NCI-H187 (cell line): ENCODE measurements at places on chromosomes 2 and 18.

DNA sequence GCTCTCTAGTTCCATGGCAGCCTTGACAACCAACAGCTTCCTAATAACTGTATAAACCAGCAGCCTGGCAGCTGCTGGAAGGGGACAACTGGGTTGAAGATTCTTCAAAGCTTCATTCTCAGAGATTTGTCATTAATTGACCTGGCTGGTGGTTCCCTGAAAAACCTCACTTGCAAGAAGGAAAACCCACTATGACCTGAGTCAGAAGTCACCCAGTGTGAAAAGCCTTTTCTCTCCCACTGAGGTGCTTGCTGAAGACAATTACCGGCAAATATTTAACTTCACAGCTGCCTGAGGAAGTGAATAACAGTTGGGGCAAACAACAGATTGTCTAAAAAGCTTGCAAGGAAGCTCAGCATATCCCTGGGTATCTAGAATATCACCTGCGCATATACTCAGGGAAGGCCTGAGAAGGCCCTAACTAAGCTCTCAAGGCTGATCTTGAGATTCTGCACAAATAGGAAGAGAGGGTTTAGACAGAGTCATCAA lies 49.9 kb downstream of the CRACDL start:
- DNase-seq = no peak

DNA sequence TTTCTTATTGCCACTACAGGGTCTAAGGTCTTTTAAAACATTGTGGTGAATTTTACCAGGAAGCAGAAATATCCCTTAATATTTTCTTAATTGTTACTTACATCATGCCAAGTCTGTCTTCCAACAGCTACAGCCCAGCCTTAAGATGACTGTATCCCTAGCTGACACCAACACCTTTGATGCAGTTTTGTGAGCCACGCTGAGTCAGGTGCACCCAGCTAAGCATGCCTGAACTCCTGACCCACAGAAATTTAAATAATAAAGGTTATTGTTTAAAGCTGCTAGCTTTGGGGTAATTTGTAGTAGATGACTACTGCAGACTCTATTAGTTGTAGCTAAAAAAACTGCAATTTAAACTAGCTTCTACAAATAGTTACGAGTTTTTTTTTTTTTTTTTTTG lies 1757.9 kb upstream of the LRRTM1 start:
- no peak for DNase-seq

DNA sequence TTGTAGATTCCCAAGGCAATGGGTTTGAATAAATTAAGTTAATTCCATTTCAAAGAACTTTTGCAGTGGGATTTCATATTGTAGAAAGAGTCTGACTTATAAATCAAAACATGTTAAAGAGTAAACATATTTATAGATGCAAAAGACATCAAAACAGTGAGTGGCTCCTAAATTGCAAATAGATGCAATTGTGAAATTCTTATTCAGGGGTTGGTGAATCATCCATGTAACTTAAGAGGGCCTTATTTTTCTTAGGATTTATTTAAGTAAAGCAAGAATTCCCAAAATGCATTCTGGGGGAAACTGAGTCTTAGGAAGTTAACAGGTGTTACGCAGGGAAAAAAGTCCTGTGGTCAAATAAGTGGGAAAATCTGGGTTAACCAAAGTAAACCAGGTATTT lies 11.3 kb downstream of the TANC1 start:
- no peak for DNase-seq

DNA sequence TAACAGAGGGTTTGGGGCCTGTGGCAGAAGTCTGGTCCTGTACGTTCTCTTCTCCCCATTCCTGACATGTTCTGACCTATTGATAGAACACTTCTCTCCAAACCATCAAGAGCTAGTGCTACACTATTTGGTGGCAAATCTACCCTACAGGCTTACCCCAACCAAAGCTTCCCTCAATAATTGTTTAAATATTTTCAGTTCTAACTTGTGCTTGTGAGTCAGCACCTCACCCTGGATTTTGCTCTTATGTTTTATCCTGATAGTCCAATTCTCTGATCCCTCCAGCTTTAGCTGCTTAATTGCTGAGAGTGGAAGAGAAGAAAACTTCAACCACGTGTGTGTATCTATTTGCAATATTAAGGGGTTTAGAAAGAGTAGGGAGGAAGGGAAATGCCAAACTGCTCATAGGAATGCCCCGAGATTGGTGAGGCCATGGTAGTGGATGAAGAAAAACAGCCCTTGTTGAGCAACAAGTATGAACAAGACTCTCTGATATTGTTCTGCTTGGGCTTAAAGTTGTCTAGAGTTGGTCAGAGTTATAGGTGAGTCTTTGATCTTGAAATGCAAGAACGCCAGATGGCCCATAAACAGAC lies 67.8 kb upstream of the PARD3B start:
- no peak for DNase-seq

DNA sequence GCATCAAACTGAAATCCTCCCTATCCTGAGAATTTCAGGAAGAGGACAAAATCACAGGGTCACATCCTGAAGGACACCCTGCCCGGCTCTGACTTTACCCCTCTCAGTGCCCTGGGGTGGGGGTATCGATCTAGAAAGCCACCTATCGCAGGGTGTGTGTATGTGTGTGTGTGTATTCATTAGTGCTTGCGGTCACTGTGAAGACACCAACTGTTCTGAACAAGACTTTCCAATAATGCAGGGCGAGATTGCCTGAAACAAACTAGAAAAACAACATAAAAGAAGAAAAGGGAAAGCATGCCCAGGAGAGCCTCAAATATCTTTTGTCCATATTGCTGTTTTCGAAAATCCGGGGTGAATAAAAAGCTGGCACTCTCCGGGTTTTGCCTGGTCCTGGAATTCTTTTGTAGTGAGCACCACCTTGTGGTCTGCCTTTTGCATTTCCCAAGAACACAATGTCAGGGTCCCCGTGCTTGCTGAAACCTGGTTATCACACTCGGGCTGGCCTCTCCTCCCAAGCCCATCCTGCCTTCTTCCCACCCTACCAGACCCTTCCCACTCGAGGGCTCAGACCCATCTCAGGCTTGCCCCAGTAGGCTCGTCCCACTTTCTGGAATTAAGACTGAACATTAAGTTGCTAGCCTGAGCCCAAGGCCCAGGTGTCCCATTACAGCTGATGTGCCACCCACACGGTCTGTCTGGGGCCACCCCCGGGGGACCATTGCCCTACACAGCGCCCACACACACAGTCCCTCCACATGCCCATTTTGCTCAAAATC lies 25.0 kb upstream of the COPS8 start:
- DNase-seq = no peak

GRCh38 chr2:240796543-240797499 lies 23.2 kb downstream of the KIF1A start:
- DNase-seq = no peak

- no peak for DNase-seq
Observed at GRCh38 chr2:238974501-238975166, 126.7 kb downstream of the TWIST2 start.

DNA sequence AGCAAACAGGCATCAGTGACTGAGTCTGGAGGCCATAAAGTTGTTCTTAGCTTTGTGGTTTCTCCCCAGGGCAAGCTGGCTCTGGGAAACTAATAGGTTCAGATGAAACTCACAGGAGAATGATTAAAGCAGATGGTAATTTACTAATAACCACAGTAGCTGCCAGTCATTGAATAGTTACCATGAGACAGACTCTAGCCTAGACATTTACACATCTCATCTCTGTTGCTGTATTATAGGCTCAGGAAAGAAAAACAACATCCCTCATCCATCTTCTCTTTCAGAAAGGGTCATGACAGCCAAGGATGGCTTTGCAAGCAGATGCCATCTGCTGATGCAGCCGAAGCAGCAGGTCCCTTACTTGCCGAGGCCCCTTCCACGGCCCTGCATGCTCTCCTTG lies 314.0 kb upstream of the ID2 start:
- DNase-seq = no peak

DNA sequence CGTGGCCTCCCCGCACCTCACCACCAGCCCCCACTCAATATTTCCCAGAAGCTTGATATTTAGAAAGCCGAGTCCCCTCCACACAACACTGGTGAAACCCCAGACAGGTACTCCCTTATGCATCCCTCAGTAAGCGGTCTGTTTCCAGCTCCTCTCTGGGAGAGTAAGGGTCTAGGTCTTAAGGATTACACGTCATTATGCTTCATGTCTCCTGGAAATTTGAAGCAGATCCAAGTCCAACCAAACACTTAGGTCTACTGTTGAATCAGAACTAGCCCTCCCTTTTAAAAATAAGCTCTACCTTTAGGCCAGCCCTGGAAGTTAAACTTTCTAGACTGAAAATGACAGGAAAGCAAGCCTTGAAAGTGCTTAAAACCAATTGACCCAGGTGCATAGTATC lies 1.5 kb upstream of the OST4 start:
- DNase-seq = no peak

- DNase-seq = no peak
Observed at GRCh38 chr2:220452561-220452960, 825.1 kb downstream of the SLC4A3 start.

DNA sequence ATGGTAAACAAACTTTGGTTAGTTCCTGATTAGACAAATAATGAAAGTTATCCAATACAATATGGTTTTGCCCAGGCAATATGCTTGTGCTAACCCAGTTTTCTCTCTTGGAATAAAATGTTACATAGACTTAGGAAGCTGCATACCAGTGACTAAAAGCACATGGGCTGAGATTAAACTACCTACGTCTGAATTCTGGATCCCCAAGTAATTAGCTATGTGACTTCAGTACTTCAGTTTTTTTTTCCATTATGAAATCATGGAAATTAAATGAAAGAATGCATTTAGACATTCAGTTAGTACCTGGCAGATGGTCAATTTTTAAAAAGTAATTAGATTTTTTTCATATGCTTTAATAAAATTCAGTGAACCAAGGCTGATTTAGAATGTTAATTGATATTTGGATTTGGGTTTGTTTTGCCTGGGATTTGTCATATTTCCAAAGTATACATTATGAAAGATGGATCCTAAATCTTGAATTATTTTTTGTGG lies 213.9 kb downstream of the PTH2R start:
- no peak for DNase-seq

DNA sequence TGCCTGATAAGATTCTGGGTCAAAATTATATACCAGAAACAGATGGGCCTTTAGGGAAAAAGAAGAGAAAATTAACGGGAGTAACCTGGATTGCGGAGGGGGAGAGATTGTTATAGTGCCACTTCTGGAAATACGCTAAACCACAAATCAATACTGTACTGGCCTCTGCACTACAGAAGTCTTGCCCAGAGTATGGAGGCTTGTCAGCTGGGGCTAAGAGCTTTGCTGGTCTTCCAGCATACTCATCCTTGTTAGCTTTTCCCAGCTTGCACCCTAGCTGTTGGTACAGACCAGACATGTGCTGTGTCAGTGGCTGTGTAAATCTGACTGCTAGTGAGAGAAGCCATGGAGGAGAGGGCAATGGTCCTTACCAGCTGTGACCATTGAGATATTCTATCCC lies 8.9 kb downstream of the AGBL5 start:
- DNase-seq = no peak

DNA sequence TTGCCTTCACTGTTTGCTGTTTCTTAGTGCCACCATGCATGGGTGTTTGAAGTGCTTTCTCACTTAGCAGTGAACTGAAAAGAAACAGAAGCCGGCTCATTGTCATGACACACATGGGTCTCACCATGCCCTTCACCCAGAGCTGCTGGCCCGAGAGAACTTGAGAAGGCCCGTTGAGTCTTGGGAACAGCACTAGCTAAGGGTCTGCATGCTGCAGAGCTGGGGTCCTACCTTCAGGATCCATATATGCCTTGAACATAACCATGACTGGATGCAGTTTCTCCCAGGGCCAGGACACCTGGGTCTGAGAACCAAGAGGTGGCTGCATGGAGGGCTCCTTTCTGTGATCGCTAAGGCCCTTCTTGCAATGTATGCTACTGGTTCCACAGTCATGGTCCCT lies 245.5 kb upstream of the HS6ST1 start:
- DNase-seq = no peak

- no peak for DNase-seq
Observed at GRCh38 chr2:71389384-71390072, 57.9 kb downstream of the ZNF638 start.
